ENCODE measurements at places on chromosomes 3 and 15. TPM values are rescaled to one million over a fixed set of nuclear protein-coding genes. Genes with fewer than 3 reads are reported as not detected.

The AHSG gene
- polyA plus RNA-seq, result 0.62 TPM

The ACKR2 gene
- polyA plus RNA-seq, result 2.7 TPM

The KLF15 gene
- polyA plus RNA-seq, result 11.3 TPM

The KNG1 gene
- 56.9 TPM for polyA plus RNA-seq

The ANKRD63 gene
- 0.17 TPM for polyA plus RNA-seq

The TICRR gene
- polyA plus RNA-seq, result 17.9 TPM

The CCDC51 gene
- 24.6 TPM for polyA plus RNA-seq

The WDR76 gene
- polyA plus RNA-seq, result 20.4 TPM

- DNase-seq, result peak; percentile 25
Observed at GRCh38 chr3:18443665-18444594, 18.8 kb upstream of the SATB1 start.

DNA sequence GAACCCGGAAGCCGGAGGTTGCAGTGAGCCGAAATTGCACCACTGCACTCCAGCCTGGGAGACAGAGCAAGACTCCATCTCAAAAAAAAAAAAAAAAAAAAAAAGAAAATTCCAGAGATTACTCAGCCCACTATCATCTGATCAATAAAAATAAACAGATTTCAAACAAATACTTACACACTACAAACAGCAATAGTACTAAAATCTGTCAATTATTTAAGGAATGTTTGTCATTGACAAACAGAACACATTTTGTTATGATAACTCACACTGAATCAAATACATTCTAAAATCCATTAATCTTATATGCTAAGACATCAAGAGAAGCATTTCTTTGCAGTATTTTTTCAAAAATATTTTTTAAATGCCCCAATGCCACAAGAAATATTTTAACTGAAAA lies 7.6 kb downstream of the MYO9A start:
- DNase-seq, result no peak

DNA sequence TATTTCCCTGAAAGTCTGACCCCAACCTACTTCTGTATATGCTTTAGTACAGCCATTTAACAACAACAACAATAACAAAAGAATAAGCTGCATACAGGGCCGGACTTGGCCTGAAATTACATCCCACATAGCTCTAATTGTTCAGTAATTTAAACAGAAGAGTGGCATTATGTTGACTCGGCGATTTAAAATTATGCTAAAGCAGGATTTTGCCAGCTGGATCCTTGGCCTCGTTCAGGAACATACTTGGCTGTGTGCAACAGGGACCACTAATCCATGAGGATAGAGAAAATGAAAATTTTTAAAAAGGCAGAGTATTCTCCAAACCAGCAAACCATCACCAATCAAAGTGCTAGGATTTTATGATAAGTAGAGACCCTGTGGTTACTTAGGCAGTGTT lies 433.1 kb upstream of the RBMS3 start:
- DNase-seq, result no peak

GRCh38 chr15:69735121-69735520 lies 282.5 kb downstream of the RPLP1 start:
- DNase-seq, result peak; percentile 77

DNA sequence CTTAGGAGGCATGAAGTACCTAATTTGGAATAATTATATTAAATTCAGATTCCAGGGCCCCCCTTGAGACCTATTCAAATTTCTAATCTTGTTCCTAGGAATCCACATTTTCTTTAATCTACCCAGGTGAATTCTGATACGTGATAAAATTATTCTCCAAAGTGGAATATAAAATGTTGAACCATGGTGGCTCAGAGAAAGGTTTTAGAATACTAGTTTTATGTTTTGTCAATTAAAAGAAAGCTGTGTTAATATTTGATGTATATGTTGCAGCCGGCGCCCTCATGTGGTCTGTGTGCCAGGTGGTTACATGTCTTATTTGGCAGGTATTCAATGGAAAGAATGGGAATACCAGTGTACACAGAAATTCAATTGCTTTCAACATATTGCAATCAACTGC lies 321.8 kb downstream of the FEZF2 start:
- DNase-seq, result no peak

DNA sequence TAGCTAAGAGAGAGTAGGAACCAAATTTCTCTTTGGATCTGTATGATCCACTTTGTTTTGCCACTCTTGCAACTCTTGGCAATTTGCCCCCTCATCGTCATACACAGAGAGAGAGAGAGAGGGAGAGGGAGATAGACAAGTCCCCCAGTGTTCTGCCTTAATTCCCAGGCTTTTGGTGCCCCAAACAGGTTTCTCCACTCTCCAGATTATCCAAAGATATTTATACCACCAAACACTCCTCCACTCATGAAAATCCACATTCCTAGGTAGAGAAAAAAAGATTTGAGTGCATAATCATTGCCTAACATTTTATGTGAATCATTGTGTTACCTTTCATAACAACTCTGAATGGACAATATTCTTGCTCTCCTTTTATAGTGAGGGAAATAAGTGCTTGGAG lies 15.3 kb downstream of the ACP3 start:
- DNase-seq, result no peak

GRCh38 chr3:105537371-105538080 lies 170.8 kb downstream of the ALCAM start:
- no peak for DNase-seq

- DNase-seq, result no peak
Observed at GRCh38 chr15:78708713-78709260, 67.8 kb upstream of the CHRNB4 start.

GRCh38 chr3:178669022-178669601 lies 132.9 kb downstream of the KCNMB2 start:
- DNase-seq, result no peak

- DNase-seq, result no peak
Observed at GRCh38 chr3:15380980-15381890, 46.1 kb downstream of the METTL6 start.

- no peak for DNase-seq
Observed at GRCh38 chr3:45017821-45018220, 8.3 kb upstream of the CLEC3B start.

GRCh38 chr3:16520970-16521881 lies 7.7 kb upstream of the RFTN1 start:
- DNase-seq, result no peak

Data from left kidney (tissue), 8 donors.